ENCODE measurements at places on chromosomes 11 and 22. TPM values are rescaled to one million over a fixed set of nuclear protein-coding genes. Genes with fewer than 3 reads are reported as not detected.

The ASRGL1 gene
- total RNA-seq, result 1.00 TPM

The MS4A8 gene
- total RNA-seq, result not detected

The FOLR2 gene
- total RNA-seq, result not detected

The GRIK4 gene
- total RNA-seq, result 0.12 TPM

The GPHA2 gene
- total RNA-seq, result not detected

The ZC3H12C gene
- total RNA-seq, result 9.7 TPM

The TMEM132A gene
- 48.5 TPM for total RNA-seq

The TEX12 gene
- total RNA-seq, result 0.11 TPM

The OR2AT4 gene
- not detected for total RNA-seq

The SCGB1D2 gene
- not detected for total RNA-seq

The ESAM gene
- total RNA-seq, result 0.89 TPM

The ABTB2 gene
- total RNA-seq, result 2.8 TPM

Measured in uterine smooth muscle cell (primary cell).